Stimulated activated CD4-positive, alpha-beta T cell treated with anti-CD3 and anti-CD28 coated beads, Interleukin-1b, Interleukin-23, amount 100 ng/mL, for 1 hour (primary cell): ENCODE measurements at places on chromosomes 1 and 21.

- DNase-seq: no peak
Measured at GRCh38 chr1:207873055-207873890, 37.7 kb downstream of the CD34 start.

- DNase-seq: no peak
Measured at GRCh38 chr1:107404756-107405155, 263.9 kb downstream of the NTNG1 start.

DNA sequence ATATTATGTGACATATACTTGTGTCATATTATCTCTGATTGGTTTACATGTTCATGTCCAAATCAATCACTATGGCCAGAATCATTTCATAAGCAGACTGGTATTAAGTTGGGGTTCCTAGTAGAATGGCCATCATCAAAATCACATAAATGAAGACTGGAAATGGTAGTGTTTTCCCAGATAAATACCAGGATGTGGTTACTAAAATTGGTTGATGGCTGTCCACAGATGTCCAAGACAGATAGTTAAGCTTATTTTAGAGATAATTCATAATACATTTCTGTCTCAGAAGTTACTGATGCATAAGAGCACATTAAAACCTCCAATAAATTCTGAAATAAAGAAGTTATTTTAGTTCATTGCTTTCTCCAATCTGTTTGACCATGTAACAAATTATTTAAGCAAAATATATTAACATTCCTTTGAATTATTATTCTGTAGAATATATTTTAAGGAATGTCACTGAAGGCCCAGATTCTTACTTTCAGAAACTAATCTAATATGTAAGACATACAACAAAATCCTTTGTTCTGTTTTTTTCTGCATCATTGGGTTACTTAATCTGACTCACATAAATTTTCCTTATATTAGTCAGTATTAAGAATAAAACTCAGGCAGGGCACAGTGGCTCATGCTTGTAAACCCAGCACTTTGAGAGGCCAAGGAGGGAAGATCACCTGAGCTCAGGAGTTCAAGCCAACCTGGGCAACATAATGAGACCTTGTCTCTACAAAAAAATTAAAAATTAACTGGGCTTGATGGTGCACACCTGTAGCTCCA, 483.9 kb downstream of the PTPRC start:
- DNase-seq: no peak

GRCh38 chr1:92968138-92969032, 7.1 kb upstream of the DIPK1A start:
- DNase-seq: no peak

DNA sequence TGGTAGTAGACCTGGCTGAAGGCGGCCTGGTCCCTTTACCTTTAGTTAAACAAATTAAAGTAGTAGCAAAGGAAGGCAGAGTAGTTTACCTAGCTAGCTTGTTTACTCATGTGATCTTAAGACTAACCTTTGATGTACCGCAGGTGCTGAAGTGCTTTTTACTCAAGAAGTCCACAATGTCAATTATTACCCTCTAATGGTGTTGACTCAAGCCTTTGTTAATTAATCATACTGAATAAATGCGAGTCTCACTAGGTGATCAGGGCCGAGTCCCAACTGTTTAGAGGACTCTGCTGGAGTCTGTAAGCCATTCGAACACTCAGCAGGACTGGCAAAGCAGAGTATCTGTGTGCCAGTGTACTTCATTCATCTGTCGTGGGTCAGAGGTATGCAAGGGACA, 381.1 kb upstream of the NCAM2 start:
- DNase-seq: no peak

GRCh38 chr1:26064553-26064952, 2.9 kb downstream of the TRIM63 start:
- DNase-seq: no peak

DNA sequence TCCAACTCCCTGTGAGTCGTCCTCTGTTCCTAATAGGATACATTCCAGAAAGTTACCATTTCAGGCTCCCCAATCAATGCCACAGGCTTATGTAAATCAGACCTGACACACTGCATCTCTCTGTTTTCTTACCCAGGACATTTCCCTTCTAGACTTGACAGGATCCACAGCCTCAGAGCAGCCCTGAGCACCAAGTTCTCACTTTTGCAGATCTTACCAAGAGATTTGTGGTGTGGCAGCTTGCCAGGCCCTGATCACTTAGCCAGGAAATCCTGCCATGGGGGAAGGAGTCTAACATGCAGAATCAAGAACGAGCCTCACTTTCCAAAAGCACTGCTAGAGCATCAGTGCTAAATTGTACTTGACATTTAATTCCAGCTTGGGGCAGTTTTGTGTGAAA, 202.9 kb downstream of the TBX15 start:
- no peak for DNase-seq

- DNase-seq: no peak
Measured at GRCh38 chr1:147466543-147466942, 74.8 kb upstream of the BCL9 start.

DNA sequence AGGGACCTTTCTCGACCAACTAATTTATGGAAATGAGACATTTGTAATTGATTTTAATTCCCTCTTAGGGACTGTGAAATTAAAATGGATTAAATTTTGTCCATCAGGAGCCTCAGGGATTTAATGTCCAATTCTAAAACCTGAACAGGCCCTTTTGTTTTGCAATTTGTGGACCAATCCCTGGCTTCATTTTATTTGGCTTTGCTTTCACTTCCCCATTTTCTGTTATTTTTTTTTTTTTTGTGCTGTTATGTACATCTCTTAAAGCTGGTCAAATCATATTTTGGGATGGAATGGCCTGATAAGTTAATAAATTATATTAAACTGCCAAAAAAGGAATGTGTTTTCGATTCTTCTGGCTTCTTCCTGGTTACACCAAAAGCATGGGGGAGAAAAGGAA, 28.9 kb downstream of the ZSCAN20 start:
- no peak for DNase-seq

- no peak for DNase-seq
Measured at GRCh38 chr21:34593954-34594531, 20.9 kb downstream of the RCAN1 start.

GRCh38 chr21:33070998-33071769, 1.2 kb downstream of the OLIG1 start:
- no peak for DNase-seq

GRCh38 chr1:54018635-54019034, 649 bp upstream of the LDLRAD1 start:
- no peak for DNase-seq

DNA sequence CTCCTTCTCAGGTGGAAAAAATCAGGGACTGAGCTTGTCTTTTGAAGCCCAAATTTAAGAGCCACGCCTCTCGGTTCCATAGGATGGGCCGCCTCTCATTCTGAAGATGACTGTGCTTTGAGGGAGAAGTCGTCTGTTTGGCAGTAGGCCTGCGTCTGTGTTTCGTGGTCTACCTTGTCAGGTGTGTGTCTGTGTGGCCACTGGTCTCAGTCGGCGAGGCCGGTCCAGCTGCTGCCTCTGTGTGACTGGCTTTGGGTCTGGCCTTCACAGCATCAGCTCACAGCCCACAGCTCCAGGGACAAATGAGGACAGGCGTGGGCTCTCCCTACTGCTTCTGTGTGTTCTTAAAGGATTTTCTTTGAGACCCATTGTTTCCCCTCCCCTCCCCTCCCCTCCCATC, 50.3 kb downstream of the B3GALT5 start:
- no peak for DNase-seq

DNA sequence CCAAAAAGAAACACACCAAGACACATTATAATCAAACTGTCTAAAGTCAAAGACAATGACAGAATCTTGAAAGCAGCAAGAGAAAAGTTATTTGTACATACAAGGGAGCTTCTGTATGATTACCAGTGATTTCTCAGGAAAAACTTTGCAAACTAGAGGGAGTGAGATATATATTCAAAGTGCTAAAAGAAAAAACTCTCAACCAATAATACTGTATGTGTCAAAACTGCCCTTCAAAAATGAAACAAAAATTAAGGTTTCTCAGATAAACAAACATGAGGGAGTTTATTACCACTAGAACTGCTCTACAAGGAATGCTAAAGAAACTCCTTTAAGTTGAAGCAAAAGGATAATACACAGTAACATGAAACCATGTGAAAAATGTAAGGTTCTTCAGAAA, 79.4 kb downstream of the LBR start:
- DNase-seq: no peak

DNA sequence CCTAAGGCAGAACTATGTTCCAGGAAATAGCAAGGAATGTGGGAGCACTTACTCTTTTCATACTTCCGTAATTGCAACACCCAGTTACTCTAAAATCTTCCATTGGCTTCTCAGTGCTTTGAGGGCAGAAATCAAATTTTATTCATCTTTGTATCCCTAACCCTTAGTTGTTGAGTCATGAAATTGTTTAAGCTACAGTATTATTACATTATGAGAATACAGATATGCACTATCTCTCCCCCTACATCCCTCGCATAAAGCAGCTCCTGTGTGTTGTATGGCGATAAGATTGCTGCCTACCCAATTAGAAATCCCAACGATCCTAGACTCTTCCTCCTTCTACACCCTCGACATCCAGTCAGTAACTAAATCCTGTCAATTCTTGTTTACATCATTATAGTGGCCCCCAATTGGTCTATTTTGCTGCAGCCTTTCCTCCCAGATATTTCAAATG, 2.6 kb downstream of the AIDA start:
- no peak for DNase-seq

GRCh38 chr1:194225821-194226220, 1039.4 kb upstream of the B3GALT2 start:
- no peak for DNase-seq

DNA sequence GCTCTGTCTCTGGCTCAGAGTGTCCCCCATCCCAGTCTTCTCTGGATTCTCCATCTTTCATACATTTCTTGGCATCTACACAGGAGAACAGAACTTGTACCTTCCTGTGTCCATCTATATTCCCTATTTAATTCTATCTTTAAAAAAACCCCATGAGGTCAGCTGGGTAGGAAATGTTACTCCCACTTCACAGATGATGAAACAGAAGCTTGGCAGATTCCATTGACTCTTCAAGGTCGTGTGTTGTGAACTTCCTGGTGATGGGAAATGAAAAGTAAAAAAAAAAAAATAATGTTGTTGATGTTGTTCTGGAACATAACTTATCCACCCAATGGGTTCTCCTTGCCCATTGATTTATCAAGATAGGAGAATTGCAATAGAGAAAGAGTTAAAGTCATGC, 8.9 kb downstream of the CHI3L2 start:
- DNase-seq: no peak

DNA sequence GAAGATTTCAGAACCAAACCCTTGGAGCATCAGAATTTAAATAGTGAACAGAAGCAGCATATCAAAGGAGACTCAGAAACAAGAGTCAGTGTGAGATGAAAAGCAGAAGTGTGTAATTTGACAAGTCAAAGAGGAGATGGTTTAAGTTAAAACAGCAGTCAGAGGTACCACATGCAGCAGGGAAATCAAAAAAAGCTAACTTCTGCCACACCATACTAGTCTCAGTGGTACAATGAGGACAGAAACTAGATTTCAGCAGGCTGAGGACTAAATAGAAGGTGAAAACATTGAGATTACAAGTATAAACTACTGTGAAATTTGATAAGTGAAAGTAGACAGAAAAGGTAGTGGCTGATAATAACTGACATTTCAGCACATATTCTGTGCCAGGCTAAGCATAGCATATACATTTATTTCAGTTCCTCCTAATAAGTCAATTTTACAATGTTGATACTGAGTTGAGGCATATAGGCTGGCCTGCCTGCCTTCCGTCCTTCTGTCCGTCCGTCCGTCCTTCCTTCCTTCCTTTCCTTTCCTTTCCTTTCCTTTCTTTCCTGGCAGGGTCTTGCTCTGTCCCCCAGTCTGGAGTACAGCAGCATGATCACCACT, 12.6 kb downstream of the SUCO start:
- DNase-seq: no peak

DNA sequence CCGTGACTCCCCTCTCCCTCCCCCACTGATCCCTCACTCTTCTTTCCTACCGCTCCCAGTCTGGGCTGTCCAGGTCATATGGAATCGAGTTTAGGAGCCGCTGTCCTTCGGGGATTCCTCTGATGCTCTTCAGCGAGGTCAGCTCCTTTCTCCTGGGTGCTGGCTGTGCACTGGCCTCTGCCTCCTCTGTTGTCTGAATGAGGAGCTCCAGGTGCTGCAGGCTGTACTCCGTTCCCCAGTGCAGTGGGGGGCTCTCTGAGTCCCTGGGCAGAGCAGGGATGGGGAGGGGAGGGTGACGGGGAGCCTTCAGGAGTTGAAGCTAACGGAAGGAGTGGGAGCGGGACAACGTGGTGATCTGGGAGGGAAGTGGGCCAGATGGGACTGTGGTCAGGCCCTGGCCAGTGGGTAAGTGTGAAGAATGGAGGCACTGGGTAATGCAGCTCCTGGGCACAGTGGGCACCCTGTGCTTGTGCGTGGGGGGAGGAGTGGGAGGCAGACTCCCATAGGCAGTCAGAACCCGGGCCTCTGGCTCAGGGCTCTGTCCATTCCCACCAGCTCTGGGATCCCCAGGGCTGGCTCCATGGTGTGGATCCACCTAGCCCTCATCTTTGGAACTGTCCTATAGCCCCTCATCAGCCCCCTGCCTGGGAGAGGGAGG, 59.5 kb upstream of the TLR5 start:
- DNase-seq: no peak

DNA sequence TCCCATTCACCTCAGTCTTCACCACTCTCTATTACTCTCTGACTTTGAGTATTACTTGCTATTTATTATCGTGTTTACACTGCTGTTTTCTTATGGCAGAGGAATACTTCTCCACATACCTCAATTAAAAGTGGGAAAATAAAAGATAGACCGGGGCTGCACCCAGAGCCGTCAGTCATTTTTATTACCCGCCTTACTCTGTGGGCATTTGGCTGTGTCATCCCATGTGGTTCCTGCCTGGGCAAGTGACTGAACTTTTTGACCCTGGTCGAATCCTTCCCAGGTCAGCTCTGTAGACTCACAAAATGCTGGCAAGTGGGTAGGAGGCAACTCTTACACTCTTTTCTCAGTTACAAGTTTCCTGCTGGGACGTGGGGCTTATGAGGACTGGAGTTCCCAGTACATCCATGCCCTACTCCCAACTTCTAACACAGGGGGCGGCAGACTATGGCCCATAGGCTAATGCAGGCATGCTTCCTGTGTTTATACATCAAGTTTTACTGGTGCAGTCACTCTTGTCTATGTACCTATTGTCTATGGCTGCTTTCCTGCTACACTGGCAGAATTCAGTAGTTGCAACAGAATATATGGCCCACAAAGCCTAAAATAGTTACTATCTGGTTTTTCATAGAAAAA, 69.5 kb upstream of the KCND3 start:
- no peak for DNase-seq

GRCh38 chr1:1244192-1244811, 2.2 kb downstream of the C1QTNF12 start:
- no peak for DNase-seq

DNA sequence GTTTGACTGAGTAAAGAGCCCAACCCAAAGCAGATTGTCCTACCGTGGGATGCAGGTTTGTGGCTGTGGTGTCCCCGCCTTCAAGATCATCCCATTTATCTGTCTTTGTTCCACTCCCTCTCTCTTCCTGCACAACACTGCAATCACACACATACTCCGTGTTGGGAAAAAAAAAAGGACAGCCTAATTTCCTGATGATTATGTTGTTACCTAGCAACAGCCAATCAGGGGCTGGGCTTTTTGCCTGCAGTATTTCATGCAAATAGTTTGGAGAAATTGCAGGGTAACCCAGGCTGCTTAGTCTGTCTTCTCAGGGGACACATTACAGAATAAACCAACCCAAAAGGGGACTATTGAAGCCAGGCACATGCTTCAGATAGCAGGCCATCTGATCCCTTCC, 38.3 kb downstream of the PHC2 start:
- no peak for DNase-seq
